ENCODE measurements at places on chromosomes 3 and 15.

DNA sequence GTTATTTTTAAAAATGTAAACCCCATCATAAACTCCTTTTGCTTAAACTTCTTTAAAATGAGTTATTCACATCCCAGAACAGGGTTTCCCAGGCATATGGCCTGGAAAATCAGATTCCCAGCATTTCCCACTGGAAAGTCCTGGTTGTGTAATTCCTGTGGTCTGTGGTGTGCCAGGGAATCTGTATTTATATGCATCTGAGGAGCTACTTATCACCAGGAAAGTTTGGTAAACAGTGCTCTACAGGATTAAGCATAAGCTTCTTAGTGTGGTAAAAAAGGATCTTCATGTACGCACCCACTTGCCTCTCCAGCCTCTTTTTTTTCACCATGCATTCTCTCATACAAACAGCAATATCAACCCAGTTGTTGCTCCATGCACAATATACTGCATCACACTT lies 28.2 kb downstream of the MEIS2 start:
- no peak for DNase-seq

GRCh38 chr15:81293728-81294515 lies 30.0 kb downstream of the STARD5 start:
- DNase-seq = peak; percentile 79

DNA sequence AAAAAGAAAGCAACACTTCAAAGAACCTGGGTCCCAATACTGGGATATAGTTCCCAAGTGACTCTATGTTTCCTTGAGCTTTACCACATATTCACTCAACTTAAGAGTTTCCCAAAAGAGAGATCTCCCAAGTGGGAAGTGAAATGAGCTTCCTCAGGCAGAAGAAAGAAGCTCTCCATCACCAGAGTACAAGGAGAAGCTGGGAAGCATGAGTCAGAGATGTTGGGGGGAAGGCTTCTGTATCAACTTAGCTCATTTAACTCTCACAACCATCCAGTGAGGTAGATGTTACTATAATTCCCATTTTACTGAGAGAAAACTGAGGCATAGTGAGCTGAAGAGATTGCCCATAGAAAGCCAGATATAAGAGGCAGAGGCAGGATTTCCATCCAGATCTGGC lies 47.0 kb upstream of the TRIM42 start:
- no peak for DNase-seq

DNA sequence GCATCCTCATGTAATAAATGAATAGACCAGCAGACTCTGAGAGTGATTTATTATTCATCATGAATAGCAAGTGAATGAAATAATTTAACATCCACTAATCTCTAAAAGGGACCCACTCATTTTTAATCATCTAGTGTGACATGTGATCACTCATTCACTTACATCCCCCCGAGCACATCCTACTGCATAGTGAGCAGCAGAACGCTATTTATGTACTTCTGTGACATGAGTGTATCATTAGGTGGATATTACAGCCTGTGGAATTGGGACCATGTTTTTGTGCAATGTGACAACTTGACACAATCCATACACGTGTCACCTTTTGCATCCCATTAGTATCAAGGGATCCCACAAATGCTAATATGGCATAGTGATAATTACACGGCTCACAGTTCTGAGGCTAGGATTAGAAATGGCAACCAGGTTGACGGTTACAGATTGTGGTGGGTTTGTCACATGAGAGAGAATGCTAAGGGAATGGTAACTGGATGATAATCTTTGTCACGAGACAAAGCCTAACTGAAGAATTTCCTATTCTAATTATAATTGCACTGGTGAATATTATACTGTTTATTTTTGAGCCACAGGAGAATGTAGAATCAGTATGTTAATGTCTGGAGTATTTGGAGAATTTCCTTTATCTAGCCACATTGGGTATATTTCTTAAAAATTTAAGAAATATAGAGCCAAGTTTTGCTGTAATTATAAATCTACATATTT lies 595.2 kb upstream of the TBL1XR1 start:
- no peak for DNase-seq

- DNase-seq = no peak
Observed at GRCh38 chr3:155339052-155339451, 45.6 kb upstream of the STRIT1 start.

- no peak for DNase-seq
Observed at GRCh38 chr3:149179220-149179619, 42.4 kb downstream of the CP start.

- no peak for DNase-seq
Observed at GRCh38 chr15:89928421-89928820, 15.7 kb upstream of the ARPIN start.

DNA sequence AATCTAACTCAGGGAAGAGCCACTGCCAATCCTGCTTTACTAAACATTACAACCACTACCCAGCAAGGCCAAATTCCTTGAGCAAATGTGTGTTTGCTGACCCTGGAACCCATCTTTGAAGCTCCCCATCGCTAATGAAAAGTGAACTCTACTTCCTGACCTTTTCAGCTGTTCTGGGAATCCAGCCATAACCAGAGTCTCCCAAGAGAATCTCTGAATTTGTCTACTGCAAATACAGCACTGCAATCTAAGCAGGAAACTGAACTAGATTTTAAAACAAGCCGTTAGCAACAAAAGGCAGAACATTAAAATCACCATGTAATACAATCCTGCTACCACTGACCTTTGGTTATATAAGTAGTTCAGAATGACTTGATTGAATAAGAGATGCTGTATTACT lies 309.2 kb downstream of the MAGI1 start:
- no peak for DNase-seq

DNA sequence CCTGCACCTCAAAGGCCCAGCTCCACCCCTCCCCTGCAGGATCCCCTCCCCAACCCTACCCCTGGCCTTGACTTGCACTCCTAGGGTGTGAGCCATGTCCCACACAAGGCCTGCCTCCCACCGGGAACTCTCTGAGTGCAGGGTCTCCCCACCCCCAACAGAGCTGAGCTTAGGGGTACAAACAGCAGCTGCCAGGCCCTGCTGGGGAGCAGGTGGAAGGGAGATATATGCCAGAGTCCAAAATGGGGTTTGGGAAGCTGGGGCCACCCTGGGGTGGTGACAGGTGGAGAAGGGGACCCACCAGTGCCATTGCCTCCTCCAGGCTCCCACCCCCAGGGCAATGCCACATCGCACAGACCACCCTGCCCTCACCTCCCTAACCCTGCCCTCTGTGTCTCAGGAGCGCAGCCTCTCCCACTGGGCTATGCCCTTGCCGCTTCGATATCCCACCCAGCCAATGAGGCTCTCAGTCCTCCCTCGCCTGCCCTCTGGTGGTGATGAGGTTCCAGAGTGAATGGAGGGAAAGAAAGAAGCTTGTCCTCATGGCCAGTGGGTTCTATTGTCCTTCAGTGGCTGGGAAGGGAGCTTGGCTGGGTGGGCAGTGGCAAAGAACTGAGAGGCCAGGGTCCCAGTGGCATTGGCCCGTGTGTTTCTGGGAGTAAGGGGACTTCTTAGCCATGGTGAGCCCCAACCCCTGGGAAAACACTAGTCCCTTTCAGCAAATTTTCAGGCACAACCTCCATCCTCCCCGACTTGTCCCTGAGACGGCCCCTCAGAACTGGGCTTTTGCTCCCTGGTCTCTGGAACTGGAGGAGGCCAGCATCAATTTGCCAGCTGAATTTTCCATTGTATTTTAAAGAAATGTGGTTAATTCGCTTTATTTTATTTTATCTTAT lies 46.8 kb downstream of the CYP11A1 start:
- no peak for DNase-seq

DNA sequence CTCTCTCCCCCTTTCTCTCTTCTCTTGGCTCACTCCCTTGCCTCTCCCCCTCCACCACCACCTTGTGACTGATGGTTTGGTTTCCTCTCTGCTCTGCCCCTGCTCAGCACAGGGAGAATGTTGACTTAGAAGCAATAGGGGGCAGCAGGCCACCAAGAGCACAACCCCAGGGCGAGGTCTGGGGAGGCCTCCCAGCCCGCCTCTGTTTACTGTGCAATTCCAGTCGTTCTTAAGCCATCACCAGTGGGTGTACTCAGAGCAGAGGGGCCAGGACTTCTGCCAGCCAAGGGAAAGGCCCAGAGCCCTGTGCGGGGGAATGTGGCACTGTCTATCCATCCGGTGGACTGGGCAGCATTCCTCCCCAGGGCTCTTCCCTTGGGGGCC lies 5.7 kb upstream of the APEH start:
- no peak for DNase-seq

DNA sequence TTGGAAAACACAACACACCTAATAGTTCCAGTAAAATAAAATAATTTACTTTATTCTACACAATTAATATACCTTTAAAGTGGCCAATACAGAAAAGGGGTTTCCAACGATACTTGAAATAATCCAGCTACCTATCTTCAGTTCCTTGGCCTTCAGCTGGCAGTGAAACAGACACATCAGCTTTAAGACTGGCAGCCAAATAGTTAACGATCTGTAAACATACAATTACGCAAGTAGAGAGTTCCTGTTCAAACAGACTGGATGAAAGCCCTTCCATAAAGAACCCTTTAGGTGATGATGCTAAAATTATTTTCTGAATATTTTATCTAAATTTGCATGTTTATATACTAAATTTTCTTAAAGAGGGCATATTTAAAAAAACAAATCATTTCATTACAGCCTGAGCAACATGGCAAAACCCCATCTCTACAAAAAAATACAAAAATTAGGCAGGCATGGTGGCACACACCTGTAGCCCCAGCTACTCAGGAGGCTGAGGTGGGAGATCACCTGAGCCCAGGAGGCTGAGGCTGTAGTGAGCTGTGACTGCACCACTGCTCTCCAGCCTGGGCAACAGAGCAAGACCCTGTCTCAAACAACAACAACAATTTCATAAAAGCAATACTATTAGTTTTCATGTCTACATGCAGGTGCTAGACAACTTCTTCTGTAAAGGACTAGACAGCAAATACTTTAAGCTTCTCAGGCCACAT lies 12.9 kb downstream of the DYNC1LI1 start:
- no peak for DNase-seq

DNA sequence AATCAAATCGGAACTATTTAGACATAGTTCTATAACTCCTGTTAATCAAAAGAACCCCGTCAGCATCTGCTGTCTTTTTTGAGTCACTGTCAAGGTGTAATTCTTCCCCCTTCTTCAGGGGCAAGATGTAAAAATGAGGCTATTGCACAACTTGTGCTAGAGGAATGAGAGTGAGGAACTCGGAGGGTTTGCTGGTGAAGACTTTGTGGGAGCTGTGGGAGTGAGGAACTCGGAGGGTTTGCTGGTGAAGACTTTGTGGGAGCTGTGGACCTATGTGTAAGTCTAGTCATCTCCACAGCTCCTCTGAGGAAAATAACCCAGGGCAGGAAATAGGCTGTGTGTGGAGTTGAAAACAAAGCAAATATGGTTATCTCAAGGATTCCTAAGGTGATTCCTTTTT lies 2.5 kb upstream of the CERS3 start:
- DNase-seq = no peak

GRCh38 chr3:30873671-30874070 lies 20.8 kb downstream of the GADL1 start:
- DNase-seq = no peak

- no peak for DNase-seq
Observed at GRCh38 chr15:49370782-49371181, 52.3 kb upstream of the FGF7 start.

DNA sequence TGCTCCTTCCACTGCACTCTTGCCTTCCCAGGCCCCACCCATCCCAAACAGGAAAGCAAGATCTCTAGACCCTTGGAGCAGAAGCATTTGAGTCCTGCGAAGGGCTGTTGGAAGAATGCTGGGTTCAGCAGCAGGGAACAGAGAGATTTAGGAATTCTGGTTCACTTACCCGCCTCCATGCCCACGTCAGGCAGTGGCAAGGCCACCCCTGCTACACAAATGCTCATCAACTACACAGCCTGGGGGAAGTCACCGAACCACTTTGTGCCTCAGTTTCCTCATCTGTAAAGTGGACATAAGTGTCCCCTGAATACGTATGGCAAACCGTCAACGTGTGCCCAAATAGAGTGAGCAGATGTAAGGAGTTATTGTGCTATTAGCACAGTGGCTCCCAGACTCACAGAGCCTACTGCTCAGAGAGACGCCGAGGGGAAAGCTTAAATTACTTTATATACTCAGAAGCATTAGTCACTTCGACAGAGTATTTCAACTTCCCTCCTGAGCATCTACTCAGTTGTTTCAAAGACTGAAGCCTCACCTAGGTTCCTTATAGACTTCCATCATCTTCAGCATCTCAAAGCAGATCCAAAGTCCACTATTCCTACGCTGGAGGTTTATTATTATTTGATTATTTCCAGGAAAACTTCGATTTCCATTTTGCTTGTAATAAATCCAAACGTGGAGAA lies 905 bp downstream of the HOMER2 start:
- no peak for DNase-seq

GRCh38 chr15:56261854-56262509 lies 18.3 kb upstream of the RFX7 start:
- DNase-seq = no peak

DNA sequence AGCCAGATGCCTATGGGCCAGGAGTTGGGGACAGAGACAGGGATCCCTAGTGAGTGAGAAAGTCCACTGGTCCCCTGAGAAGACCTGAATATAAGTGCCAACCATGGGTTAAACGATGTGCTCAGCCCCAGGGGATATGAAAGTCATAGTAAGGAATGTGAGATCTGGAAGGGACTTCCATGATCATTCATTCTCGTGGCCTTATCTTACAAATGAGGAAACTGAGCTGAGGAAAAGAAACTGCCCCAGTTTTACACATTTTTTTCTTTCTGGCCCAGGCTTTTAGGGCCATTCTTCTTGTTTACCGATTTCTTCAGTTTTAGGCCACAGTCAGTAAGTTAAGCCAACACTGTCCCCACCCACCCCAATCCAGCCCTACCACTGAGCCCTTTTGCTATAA lies 11.1 kb downstream of the CD80 start:
- no peak for DNase-seq

GRCh38 chr3:136151219-136151618 lies 44.9 kb downstream of the MSL2 start:
- no peak for DNase-seq

DNA sequence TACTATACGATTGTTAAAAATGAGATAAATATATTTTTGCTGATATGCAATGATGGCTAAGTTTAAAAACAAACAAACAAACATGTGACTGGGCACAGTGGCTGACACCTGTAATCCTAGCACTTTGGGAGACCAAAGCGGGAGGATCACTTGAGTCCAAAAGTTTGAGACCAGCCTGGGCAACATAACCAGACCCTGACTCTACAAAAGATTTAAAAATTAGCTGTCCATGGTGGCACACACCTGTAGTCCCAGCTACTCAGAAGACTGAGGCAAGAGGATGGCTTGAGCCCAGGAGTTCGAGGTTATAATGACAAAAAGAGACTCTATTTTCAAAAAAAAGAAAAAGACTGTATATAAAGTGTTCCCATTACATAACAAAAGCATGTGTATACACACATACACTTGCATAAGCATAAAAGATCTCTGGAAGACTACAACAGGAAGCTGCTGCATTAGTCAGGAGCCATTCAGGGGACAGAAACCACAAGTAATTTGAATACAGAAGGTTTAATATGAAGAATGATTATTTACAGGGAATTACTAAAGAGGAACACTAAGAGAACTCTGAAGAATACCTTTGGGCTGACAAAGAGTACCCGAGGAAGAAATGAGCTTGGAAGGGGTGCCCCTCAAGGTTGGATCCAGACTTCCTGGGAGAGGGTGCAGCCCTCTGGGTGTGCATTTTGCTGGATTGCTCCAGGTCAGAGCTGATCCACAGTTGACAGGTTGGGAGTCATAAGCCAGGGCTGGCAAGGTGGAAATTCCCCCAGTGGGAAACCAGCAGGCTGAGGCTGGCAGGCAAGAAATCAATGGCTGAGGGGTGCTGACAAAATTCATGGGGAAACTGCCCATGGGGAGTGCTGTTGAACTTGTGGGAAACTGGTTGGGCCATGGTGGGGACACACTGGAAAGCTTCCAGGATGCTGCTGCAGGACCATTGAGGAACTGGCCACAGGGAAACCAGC lies 9.3 kb upstream of the TM4SF18 start:
- DNase-seq = no peak

GRCh38 chr3:16289144-16289889 lies 24.3 kb downstream of the OXNAD1 start:
- DNase-seq = no peak
